ENCODE measurements at places on chromosomes 13 and 19.

DNA sequence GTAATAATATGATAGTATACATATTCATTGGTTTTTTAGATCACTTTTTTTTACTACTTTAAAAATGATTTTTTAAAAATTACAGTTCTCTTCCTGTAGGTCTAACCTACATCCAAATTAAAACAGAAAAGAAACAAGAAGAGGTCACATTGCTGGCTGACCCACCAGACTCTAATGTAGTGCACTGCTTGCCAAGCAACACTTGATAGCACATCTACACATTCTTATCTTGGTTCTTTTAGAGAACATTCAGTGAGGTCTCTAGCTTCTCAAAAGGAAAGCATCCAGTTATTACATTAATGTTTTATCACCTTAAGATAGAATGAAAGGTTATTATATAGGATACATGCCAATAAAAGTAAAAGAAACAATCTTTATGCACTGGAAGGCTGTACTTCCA is 35.6 kb downstream of the NDFIP2 start:
- DNase-seq, result no peak
- peaks cover 11% of the 10 kb centered on the region for H3K36me3 ChIP-seq
- H3K27ac ChIP-seq, result peak overlapping the region; percentile 74

GRCh38 chr13:107067381-107067780 is 499.4 kb upstream of the ARGLU1 start:
- H3K36me3 ChIP-seq, result no peaks in the 10 kb centered on the region
- H3K4me1 ChIP-seq, result no peaks in the 10 kb centered on the region
- no peak overlapping the region for H3K27ac ChIP-seq
- no peak for DNase-seq
- H3K27me3 ChIP-seq, result no peaks in the 10 kb centered on the region
- no peak overlapping the region for H3K4me3 ChIP-seq

GRCh38 chr19:49689133-49690078 is at the start of gene ADM5:
Gene ADM5 (plus strand): TSS chr19:49689594. CDS start chr19:49689838, 244 bp downstream.
- no peaks in the 10 kb centered on the region for H3K4me1 ChIP-seq
- H3K27me3 ChIP-seq, result no peaks in the 10 kb centered on the region
- DNase-seq, result no peak
- no peak within 1 kb of the TSS for H3K4me3 ChIP-seq
- H3K27ac ChIP-seq, result no peak within 1 kb of the TSS

DNA sequence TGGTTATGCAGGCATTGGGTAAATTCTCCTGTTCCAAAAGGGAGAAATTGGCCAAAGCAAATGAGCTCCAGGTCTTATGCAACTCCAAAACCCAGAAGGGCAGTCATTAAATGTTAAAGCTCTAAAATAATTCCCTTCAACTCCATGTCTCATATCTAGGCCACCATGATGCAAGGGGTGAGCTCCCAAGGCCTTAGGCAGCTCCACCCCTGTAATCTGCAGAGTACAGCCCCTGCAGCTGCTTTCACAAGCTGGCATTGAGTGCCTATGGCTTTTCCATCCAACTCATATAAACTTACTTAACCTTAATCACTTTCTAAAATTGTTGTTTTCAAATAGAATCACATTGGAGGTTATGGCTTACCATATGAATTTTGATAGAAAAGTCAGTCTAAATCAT is 44.7 kb upstream of the ZNF429 start:
- no peak for DNase-seq
- H3K4me3 ChIP-seq, result 0 out of 2 replicates have a peak overlapping the region, but pooled peaks have one; percentile 32
- no peaks in the 10 kb centered on the region for H3K27me3 ChIP-seq
- peaks cover 68% of the 10 kb centered on the region for H3K36me3 ChIP-seq
- no peak overlapping the region for H3K27ac ChIP-seq
- H3K4me1 ChIP-seq, result peaks cover 27% of the 10 kb centered on the region

DNA sequence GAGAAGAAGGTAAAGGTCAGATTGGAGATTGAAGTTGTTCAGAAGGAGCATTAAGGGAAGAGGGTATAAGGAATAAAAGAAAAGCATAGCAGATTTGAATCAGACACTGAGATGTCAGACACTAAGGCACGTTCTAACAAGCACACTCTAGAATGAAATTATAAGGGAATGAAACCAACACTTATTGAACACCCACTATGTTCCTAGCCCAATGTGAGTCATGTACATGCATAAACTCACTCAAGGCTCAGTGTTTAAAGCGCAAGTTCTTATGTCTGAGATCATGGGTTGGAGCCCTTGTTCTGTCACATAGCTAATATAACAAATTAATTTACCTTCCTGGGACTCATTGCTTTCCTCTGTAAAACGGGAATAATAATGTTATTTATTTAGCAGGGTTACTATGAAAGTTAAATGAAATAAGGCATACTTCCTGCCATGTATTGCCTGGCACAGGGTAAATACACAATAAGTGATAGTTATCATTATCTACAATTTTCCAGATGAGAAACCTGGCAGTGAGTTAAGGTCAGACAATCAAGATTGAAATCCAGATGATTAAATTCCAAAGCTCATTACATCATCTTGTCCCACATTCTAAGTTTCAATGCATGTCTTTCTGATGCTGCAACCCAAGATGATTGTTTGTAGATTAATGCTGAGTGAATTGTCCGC is 68.3 kb upstream of the DACH1 start:
- no peaks in the 10 kb centered on the region for H3K27me3 ChIP-seq
- no peak overlapping the region for H3K27ac ChIP-seq
- H3K4me3 ChIP-seq, result no peak overlapping the region
- DNase-seq, result no peak

DNA sequence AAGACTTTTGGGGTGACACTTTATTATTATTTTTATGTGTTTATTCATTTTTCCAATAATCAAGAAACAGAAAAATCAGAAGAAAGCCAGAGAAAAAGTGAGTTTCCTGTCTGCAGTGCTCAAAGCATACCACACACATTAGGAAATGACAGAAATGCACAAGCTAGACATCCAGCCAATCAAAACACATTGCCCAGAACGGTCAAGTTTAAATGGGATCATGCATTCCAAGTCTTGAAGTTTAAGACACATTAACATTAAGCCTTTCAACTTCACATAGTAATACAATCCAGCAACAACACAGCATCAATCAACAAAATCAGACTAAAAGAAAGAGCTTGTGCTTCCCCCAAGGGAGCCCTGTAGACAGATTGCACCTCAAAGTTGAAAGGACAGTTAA is 28.7 kb upstream of the MEDAG start:
- H3K27me3 ChIP-seq, result peaks cover 5% of the 10 kb centered on the region
- no peak for DNase-seq
- no peaks in the 10 kb centered on the region for H3K36me3 ChIP-seq
- H3K27ac ChIP-seq, result no peak overlapping the region
- no peak overlapping the region for H3K4me3 ChIP-seq

- H3K4me3 ChIP-seq, result no peak overlapping the region
- no peaks in the 10 kb centered on the region for H3K27me3 ChIP-seq
- no peaks in the 10 kb centered on the region for H3K36me3 ChIP-seq
Observed at GRCh38 chr19:34261334-34262109, 7.2 kb downstream of the GARRE1 start.

GRCh38 chr13:73676550-73677047 is 457.6 kb downstream of the KLF12 start:
- no peaks in the 10 kb centered on the region for H3K4me1 ChIP-seq
- no peak overlapping the region for H3K4me3 ChIP-seq
- H3K27me3 ChIP-seq, result no peaks in the 10 kb centered on the region
- DNase-seq, result no peak
- H3K27ac ChIP-seq, result no peak overlapping the region
- H3K36me3 ChIP-seq, result no peaks in the 10 kb centered on the region

GRCh38 chr13:107730813-107731212 is 484.5 kb downstream of the LIG4 start:
- H3K4me3 ChIP-seq, result no peak overlapping the region
- H3K27ac ChIP-seq, result no peak overlapping the region
- no peaks in the 10 kb centered on the region for H3K36me3 ChIP-seq
- H3K27me3 ChIP-seq, result no peaks in the 10 kb centered on the region
- no peaks in the 10 kb centered on the region for H3K4me1 ChIP-seq
- no peak for DNase-seq

DNA sequence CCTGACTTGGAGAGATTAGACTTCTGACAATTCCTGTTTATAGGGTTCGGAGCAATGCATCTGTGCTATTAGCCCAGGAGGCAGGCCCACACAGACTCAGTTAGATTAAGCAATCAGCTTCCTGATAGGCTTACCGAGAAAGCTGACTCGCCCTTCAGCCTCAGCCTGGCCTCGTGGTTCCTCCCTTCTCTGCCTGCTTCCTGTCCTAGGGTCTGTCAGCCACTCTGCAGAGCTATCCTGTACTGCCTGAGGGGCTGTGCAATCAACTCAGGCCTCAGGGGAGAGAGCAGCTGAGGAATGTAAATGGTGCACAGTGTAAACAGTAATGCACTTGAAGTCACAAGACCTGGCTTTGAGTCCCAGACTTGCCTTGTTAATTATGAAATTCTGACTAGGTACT is 30.7 kb downstream of the HTR2A start:
- peak; percentile 35 for DNase-seq
- H3K36me3 ChIP-seq, result no peaks in the 10 kb centered on the region
- H3K27ac ChIP-seq, result no peak overlapping the region
- no peaks in the 10 kb centered on the region for H3K27me3 ChIP-seq
- H3K4me1 ChIP-seq, result no peaks in the 10 kb centered on the region
- no peak overlapping the region for H3K4me3 ChIP-seq

DNA sequence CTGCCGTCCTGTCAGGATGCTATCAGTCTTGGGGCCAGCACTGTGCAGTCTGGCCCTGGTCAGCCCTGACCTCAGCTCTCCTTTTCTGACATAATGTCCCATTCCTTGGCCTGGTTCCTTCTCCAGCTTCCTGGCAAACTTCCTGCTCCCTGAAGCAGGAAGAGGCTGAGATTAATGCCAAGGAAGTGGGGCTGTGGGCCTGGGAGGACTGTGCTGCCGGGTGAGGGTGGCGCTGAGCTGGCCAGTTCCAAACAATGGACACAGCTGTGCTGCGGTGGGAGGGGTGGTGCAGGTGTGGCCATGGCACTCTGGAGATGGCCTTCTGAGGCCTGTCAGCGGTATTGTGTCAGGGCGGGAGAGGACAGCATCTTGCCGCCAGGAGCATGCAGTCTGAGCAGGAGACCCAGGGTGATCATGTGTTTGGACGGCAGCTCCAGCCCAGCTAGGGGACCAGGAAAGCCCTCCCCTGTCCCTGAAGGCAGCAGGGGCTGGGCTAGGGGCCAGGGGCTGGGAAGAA is 30.9 kb downstream of the TUBA3C start:
- no peaks in the 10 kb centered on the region for H3K36me3 ChIP-seq
- H3K27ac ChIP-seq, result no peak overlapping the region
- DNase-seq, result no peak
- H3K4me3 ChIP-seq, result no peak overlapping the region
- H3K27me3 ChIP-seq, result no peaks in the 10 kb centered on the region

DNA sequence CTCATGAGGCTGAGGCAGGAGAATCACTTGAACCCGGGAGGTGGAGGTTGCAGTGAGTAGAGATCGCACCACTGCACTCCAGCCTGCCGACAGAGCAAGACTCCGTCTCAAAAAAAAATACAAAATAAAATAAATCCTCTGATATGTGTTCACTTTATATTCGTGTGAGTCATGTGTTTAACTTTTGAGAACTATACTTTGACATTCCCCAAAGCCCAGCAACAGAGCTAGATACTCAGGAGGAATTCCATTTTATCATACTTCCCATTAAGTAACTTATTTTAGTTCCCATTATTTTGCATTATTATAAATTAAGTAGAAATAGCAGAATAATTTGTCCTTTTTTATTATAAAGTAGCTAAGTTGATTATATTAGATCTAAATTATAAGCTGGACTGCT is 3.3 kb upstream of the CHAMP1 start:
- peaks cover 26% of the 10 kb centered on the region for H3K4me1 ChIP-seq
- H3K36me3 ChIP-seq, result peaks cover 13% of the 10 kb centered on the region
- H3K4me3 ChIP-seq, result no peak overlapping the region
- H3K27me3 ChIP-seq, result no peaks in the 10 kb centered on the region
- no peak for DNase-seq
- H3K27ac ChIP-seq, result no peak overlapping the region

GRCh38 chr19:41076286-41076685 is 12.0 kb upstream of the CYP2A13 start:
- no peak overlapping the region for H3K4me3 ChIP-seq
- H3K27me3 ChIP-seq, result no peaks in the 10 kb centered on the region
- no peaks in the 10 kb centered on the region for H3K4me1 ChIP-seq
- no peaks in the 10 kb centered on the region for H3K36me3 ChIP-seq
- H3K27ac ChIP-seq, result no peak overlapping the region
- DNase-seq, result no peak

GRCh38 chr19:35883882-35884281 is 15.5 kb downstream of the APLP1 start:
- no peak overlapping the region for H3K4me3 ChIP-seq
- peaks cover 6% of the 10 kb centered on the region for H3K4me1 ChIP-seq
- no peak for DNase-seq

DNA sequence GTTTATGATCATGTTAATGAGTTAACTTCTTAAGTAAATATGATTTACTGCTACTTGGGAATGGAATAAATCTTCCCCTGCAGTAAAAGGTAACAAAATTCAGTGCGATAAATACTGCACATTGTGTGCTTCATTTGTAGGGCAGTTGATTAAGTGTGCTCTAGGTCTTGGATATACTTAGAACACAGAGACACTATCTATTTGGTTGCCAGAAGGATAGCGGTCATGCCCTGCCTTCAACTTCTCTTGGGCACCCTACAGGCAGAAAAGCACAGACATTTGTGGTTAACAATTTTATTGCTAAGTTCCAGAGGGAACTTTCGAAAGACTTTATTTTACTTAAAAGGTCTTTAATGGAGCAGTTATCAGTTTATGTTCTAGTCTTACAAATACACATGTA is 605.8 kb downstream of the PCDH9 start:
- no peak overlapping the region for H3K4me3 ChIP-seq
- DNase-seq, result no peak
- no peak overlapping the region for H3K27ac ChIP-seq
- no peaks in the 10 kb centered on the region for H3K36me3 ChIP-seq

- DNase-seq, result no peak
- no peaks in the 10 kb centered on the region for H3K27me3 ChIP-seq
- no peak overlapping the region for H3K27ac ChIP-seq
- H3K36me3 ChIP-seq, result no peaks in the 10 kb centered on the region
Observed at GRCh38 chr19:17458970-17459369, 1.8 kb downstream of the NXNL1 start.

DNA sequence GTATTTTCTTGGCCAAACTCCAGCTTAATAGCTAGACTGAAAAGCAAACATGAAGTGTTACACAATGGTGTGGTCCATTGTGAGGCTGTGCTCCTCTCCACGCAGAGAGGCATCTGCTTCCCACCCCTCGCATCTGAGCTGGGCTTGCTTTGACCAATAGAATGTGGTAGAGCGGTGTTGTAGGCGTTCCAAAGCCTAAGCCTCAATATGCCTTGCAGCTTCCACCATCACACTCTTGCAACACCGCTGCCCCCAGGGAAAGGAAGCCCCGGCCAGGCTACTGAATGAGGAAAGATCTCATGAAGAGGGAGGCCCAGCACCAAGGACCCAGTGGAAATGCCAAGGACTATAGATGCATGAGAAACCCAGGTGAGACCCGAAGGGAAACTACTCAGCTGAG is 9.4 kb downstream of the FLT1 start:
- no peaks in the 10 kb centered on the region for H3K36me3 ChIP-seq
- H3K4me3 ChIP-seq, result no peak overlapping the region
- H3K27ac ChIP-seq, result no peak overlapping the region

DNA sequence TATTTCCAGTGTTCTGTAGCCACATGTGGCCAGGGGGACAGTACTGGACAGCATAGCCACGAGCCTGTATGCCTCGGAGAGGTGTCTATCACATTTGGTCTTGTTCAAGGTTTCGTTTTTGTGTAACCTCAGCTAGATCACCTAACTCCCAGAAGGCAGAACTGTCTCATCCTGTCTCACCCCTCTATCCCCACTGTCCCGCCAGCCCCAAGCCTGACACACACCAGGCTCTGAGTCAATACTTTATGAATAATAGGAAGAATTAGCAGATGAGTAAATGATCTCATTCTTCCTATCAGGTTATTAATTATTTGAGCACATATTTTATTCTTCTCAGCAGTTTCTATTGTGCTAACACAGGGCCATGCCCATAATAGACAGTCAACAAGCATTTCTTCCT is 132.2 kb downstream of the NUFIP1 start:
- no peak for DNase-seq
- H3K4me1 ChIP-seq, result no peaks in the 10 kb centered on the region
